Psoas muscle (tissue), 8 donors: ENCODE measurements at places on chromosomes 2 and 18. TPM values are rescaled to one million over a fixed set of nuclear protein-coding genes. Genes with fewer than 3 reads are reported as not detected.

The PELI1 gene
- total RNA-seq: 5.7 TPM

The NBEAL1 gene
- total RNA-seq: 10.3 TPM

The DES gene
- 14,594 TPM for total RNA-seq

DNA sequence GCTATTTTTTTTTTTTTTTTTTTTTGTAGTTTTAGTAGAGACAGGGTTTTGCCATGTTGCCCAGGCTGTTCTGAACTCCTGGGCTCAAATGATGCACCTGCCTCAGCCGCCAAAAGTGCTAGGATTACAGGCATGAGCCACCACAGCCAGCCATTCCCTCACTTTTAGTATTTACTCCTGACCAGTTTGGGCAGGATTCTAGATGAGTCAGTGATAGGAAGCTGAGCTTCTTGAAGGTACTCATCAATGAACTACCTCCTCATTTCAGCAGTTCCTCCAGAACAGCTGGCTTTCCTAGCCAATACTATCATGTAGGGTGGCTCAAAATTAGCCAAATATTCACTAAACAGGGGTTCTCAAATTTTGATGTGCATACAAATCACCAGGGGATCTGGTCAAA, 57.2 kb downstream of the CYBRD1 start:
- no peak for DNase-seq

DNA sequence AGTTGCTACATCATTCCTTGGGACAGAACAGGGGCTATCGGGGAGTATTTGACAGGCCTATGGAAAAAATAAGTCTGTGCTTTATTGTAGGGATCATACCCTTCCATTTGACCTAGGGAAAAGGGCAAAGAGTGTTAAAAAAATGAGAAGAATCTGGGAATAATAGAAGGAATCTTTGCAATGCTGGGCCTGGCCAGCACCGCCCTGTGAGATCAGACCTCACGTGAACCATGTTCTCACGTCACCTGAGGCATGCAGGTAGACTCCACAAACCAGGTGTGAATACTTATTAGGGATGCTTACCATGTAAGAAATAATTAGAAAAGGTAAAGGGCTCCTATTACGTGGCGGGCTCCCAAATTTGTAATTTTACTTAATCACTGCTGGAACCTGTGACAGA, 177.5 kb upstream of the GATA6 start:
- no peak for DNase-seq

DNA sequence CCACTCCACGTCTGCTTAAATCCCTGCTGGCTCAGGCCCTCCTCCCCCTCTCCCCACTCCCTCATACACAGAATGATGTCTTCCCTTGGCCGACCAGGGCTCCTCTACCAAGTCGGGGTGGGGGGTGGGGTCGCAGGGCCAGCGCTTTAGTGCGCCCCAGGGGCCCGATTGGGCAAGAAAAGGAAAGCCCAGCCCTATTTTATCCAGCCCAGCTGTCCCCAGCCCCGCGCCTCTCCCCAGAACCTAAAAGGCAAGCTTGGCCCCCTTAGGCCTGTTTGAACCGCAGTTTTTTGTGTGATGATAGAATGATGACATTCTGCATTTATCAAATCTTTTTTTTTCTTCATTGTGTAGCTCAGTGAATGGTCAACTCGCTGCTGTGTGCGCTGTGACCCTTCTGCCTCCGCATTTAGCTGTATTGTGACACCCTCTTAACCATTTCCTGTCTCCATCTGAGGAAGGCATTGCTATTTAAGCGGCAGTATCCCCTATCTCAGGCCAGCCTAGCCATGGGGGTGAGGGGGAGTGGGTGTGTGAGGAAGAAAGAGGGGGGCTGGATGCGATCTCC, 231.4 kb downstream of the HAUS1 start:
- DNase-seq: no peak

DNA sequence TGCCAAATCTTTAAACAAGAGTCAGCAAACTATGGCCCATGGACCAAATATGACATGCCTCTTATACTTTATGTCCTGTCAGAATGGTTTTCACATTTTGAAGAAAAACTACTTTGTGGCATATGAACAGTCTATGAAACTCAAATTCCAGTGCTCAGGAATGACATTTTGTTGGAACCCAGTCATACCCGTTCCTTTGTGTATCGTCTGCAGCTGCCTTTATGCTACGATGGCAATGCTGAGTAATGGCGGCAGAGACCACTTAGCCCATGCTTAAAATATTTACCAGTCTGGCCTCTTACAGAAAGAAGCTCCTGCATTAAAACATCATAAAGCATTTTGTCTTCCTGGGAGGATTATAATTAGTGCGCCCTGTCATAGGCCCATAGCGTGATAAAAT, 140.5 kb upstream of the FHL2 start:
- no peak for DNase-seq

DNA sequence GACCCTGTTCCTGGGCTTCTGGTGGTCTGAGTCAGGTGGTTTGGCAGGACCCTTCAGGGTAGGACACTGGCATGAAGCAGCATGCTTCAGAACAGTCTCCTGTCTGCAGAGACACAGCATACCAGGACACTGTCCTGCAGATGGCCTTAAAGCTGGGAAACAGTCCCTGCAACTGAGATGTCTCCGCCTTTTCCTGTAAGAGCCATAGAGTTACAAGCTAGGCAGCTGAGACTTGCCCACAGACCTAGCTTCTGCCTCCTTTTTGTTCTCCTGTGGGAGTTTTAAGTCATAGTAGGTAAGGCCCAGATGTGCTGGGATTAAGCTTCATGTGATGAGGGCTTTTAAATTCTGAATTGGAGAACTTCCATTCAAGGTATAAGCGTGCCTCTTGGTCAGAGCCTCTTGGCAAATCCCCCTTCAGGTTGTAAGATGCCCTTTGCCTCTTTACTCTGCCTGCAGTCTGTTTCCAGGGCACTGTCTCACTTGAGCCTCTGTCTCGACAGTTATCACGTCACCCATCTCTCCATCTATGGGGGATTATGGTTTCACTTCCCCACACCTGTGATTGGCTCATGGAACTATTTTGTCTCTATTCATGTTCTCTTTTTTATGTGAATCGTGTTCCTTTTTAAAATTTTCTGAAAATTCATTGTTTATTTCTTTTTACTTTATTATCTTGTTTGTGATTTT, 51.8 kb downstream of the COA5 start:
- no peak for DNase-seq

DNA sequence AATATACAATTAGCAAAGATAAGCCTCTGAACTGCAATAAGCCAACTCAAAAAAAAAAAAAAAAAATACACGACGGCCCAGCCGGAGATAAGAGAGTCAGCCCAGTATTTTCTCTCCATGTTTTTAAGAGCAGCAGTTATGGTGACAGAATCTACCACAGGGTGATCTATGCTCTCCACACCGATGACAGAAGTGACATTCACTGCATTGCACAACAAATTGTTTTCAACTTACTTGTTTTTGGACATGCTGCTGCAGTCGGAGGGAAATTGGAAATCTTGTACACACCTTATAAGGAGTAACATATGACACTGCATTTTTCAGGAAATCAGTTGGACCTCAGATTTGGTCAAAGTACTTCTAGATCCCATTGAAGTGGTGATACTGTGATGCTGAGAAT, 23.3 kb upstream of the APOB start:
- no peak for DNase-seq

DNA sequence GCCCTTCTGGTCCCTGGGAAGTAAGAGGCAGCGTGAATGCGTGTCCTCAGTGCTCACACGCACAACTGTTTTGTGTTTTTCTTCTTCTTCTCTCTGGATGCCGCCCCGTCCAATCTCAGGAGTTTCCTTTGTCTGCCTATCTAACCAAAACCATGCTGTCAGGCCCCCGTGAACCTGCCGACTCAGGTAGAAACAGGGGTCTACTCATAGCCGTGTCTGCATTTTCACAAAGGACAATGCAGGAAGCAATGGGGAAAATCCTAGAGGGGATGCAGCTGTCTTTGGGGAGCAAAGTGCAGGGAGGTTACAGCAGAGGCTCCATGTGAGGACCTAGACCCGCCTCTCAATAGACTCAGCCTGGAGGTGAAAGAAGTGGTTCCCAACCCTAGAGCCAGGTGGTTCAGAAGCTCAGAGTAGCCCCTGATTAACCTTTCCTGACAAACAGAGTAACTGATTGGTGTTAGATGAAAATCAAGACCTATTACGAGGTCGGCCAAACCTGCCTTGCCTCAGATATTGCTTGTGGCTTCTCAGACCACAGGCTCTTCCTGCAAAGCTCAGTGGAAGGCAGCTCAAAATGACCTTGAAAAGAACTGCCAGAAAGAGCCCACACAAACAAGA, 49.3 kb downstream of the CD226 start:
- DNase-seq: no peak

DNA sequence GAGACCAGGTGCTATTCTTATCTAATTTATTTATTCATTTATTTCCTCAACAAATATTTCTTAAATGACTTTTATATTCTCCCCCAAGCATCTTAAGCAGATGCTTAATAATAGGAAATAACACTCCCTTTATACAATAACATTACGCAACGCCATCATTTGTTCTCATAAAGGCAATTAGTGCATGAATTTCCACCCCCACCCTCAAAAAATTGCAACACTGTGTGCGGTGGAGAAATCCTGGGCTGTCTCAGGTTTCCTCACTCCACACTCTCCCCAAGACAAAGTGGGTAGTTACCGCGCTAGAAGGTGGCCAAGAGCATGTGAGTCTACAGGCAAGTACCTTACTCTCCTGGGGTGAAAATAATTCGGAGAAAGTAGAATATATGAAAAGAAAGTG, 37.0 kb upstream of the CTDP1 start:
- DNase-seq: no peak

DNA sequence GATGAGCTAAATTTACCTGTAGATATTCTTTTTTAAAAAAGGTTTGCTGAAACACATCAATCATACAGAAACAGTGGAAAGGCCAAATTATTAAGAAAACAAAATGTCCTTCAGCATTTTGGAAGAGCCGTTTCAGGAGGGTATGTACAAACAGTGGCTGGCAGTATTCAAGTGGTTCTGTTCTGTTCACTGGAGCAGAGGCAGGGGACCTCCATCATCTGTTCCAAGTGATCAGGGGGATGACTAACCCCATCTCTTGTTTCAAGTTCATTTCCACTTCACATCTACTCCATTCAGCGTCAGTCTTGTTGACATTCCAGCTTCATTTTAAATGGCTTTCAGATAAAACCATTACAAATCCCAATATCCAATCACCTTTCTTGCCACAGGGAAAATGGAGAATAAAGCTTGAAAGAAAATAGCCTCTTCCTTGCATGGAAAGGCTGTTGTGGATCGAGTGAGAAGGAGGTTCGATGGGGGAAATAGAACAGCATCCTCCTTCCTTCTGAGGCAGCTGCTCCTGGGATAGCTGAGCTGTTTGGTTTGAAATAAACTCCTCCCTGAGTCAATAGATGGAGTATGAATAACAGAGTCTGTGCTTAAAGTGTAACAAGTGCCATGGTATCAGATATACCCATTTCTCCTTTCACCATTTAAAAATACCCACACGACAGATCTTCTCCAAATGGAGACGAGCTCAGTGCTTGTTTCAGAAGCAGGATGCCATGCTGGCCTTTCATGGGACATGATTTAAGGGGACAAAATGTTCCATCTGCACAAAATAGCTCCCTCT, 63.7 kb upstream of the OTOF start:
- DNase-seq: no peak

The FSHR gene
- total RNA-seq: not detected

The COL5A2 gene
- 3.9 TPM for total RNA-seq

DNA sequence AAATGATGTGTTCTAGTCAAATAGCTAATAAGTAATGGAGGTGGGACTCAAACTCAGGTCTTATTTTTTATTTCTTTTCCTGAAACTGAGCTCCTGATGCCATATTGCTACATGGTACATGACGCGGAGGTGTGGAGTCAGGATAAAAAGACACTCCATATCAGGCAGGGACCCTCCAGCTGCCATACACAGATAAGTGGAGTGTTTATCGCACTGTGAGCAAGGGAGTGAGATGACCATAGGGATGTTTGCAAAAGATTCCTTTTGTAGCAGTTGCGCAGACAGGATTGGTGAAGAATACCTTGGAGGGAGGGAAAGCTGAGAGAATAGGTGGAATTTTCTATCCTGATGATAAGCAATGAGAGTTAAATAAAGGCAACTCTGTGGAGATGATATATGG, 657.2 kb downstream of the RNF144A start:
- no peak for DNase-seq

The POU3F3 gene
- not detected for total RNA-seq

GRCh38 chr2:26284132-26284531, 39.4 kb downstream of the HADHB start:
- no peak for DNase-seq

- DNase-seq: no peak
Measured at GRCh38 chr18:62210138-62210537, 23.1 kb downstream of the RELCH start.

The BOK gene
- 3.6 TPM for total RNA-seq

GRCh38 chr2:212537726-212538304, 787 bp downstream of the ERBB4 start:
- peak; percentile 72 for DNase-seq

DNA sequence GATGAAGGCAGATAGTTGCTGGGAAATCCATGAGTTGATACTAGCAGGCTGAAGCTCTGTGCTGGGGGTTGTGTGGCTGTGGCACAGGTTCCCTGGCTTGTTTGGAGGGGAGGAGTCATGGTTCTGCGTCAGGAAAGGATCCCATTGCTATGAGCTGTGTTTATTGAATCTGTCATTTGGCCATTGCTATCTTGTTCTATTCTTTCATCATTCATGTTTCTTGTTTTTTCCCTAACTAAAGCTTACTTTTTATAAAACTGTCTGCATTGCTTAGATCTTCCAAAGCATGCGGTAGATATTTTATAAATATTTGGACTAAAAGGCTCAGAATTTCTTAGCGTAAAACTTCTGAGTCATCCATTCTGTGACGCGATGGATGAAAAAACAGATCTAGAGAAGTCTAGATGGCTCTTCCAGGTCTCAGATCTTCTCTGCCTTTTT, 335.3 kb downstream of the PTPRM start:
- peak; percentile 51 for DNase-seq

The DPP4 gene
- 3.1 TPM for total RNA-seq

DNA sequence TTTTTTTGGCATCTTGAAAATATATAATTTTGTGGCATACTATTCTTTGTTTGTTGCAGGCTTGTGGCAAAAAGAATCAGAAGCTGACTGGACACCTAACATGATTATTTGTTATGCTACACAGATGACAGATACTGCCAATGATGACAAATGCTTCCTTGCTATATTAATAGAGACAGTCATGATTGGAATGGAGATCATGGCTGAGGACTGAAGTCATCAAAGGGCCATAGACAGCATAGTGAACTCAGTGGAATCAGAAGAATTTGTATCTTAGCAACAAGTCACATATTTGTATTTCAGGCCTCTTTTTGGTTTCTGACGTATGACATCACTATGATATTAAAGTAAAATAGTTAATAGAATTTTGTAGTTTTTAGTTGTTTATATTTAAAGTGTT, 1003.8 kb upstream of the DDX18 start:
- no peak for DNase-seq

- no peak for DNase-seq
Measured at GRCh38 chr2:68689553-68690537, 44.8 kb upstream of the ARHGAP25 start.

DNA sequence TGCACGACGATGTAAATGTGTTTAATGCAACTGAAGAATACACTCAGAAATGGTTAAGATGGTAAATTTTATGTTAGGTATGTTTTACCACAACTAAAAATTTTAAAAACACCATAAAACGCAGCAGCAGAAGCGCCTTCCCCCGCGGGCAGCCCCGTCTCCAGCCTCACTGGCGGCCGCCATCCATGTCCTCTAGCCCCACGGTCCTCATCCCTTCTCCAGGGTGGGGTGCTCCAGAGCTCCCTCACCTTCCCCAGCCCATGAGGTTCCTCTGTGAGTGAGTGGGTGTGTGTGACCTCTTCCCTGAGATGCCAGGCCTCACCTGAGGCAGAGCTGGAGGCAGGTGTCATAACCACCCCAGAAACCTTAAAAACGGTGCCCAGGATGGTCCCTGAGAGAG, 17.0 kb downstream of the INHBB start:
- peak; percentile 23 for DNase-seq

The IL18RAP gene
- 0.38 TPM for total RNA-seq

The SYT4 gene
- total RNA-seq: not detected

The SLC8A1 gene
- total RNA-seq: 2.9 TPM
